ENCODE measurements at places on chromosomes 16 and 17. TPM values are rescaled to one million over a fixed set of nuclear protein-coding genes. Genes with fewer than 3 reads are reported as not detected.

TM4SF5 gene
- not detected for total RNA-seq

KCNG4 gene
- total RNA-seq = not detected

LRRC36 gene
- total RNA-seq = 2.4 TPM

SLFN12L gene
- total RNA-seq = not detected

EFCAB5 gene
- total RNA-seq = 0.40 TPM

ZG16B gene
- total RNA-seq = not detected

TBC1D3H gene
- total RNA-seq = not detected

PIRT gene
- not detected for total RNA-seq

CNGB1 gene
- total RNA-seq = not detected

WNT9B gene
- not detected for total RNA-seq

ALOX12B gene
- total RNA-seq = not detected

TLCD3B gene
- total RNA-seq = 0.99 TPM

CD300LD gene
- total RNA-seq = not detected

MSLN gene
- not detected for total RNA-seq

ADGRG1 gene
- 116 TPM for total RNA-seq

GOT2 gene
- total RNA-seq = 127 TPM

VAT1L gene
- total RNA-seq = 2.1 TPM

KCTD11 gene
- total RNA-seq = 3.8 TPM

KCTD2 gene
- total RNA-seq = 20.6 TPM

CEMP1 gene
- not detected for total RNA-seq

HSD3B7 gene
- total RNA-seq = 3.5 TPM

MT1M gene
- total RNA-seq = 1.8 TPM

KRT12 gene
- total RNA-seq = not detected

ABCA9 gene
- total RNA-seq = 2.0 TPM

LLGL2 gene
- 5.4 TPM for total RNA-seq

ARL6IP1 gene
- total RNA-seq = 202 TPM

ACSM5 gene
- not detected for total RNA-seq

PLLP gene
- total RNA-seq = 3.1 TPM

SMPD3 gene
- total RNA-seq = not detected

ITPRIPL2 gene
- total RNA-seq = 40.8 TPM

TEFM gene
- 12.7 TPM for total RNA-seq

SLC2A4 gene
- not detected for total RNA-seq

SLFN14 gene
- not detected for total RNA-seq

OMG gene
- total RNA-seq = not detected

SLC38A8 gene
- total RNA-seq = not detected

TMIGD1 gene
- total RNA-seq = not detected

HBM gene
- total RNA-seq = not detected

ZPBP2 gene
- not detected for total RNA-seq

PEX12 gene
- 2.8 TPM for total RNA-seq

GNGT2 gene
- 3.7 TPM for total RNA-seq

CCDC144A gene
- 2.9 TPM for total RNA-seq

PPP1R1B gene
- total RNA-seq = not detected

ZMYND15 gene
- total RNA-seq = not detected

HLF gene
- not detected for total RNA-seq

KRTAP16-1 gene
- not detected for total RNA-seq

FN3K gene
- total RNA-seq = 8.3 TPM

All from endothelial cell of umbilical vein (primary cell).